ENCODE measurements at places on chromosomes 6 and 20.

- ATAC-seq: no peak
Measured at GRCh38 chr20:54633374-54634355, 158.3 kb downstream of the DOK5 start.

DNA sequence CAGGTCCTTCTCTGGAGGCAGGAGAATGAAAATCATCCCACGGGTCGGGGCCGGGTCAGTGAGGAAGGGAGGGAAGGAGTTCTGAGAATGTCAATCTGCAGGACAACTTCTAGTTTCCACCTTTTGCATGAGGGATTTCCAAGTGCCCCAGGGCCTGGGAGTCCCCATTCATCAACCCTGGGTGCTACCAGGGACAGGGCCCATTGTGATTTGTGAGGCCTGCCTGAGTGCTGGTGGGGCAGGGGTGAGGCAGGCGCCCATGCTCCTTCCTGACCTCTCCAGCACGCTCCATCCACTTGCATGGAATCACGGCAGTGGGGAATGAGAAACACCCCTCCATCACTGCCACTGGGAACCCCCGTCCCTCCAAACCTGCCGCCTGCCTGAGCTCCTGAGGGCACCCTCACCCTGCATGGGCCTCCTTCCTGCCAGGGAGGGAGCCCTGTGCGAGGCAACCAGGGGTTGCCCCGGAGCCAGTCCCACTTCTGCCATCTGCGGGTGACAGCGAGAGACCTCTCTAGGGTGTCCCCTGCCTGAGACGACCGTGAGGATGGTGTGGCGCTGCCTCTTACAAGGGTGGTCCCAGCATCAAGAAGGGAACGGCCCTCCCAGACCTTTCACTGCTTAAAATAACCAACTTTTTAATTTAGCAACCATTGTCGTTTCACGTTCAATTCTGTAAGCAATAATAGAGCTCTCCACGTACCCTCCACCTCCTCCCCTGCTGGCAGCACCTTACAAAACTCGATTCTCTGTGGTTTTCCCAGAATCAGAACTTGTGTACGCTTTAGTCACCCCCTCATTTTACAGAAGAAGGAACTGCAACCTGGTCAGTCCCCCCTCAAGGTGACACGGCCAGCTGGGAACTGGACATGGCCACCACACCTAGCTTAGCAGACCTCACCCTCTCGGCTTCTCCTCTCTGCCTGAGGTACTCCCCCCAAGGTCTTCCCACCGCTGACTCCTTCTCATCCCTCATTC, 28.6 kb downstream of the PMEPA1 start:
- no peak for ATAC-seq

DNA sequence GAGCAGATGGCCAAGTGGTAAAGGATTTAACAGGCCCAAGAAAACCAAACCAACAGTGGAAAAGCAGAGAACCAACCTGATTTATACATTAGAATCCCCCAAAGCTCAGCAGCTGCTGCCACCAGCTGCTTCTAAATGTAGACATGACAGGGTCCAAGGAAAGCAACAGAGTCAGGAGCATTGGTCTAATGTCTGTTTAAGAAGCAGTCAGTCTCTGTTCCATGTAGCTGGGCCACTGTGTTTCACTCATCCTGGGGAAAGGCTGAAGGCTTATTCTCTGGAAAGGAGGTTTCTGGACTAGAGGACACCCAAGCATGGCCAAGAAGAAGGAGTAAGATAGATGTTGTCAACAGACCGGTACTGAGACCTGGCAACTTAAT, 75.4 kb downstream of the TMEM244 start:
- no peak for ATAC-seq

GRCh38 chr6:70707893-70708292, 40.2 kb downstream of the SMAP1 start:
- ATAC-seq: no peak

DNA sequence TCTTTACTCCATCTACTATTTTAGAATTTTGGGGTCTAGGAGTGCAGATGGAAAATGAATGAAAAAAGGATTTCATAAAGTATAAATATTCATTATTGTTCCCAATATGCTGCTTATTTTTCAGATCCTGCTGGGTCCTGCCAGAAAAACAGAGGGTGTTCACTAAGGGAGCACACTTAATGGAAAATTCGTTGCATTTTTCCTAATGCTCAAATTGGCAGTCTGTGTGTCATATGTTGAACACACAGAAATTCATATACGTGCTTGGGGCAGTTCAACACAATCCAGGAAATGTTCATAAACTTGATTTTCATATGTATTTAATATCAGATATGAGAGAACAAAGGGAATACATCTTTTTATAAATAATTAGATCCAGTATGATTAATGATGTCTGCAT, 1019.4 kb downstream of the EPHA7 start:
- ATAC-seq: no peak

DNA sequence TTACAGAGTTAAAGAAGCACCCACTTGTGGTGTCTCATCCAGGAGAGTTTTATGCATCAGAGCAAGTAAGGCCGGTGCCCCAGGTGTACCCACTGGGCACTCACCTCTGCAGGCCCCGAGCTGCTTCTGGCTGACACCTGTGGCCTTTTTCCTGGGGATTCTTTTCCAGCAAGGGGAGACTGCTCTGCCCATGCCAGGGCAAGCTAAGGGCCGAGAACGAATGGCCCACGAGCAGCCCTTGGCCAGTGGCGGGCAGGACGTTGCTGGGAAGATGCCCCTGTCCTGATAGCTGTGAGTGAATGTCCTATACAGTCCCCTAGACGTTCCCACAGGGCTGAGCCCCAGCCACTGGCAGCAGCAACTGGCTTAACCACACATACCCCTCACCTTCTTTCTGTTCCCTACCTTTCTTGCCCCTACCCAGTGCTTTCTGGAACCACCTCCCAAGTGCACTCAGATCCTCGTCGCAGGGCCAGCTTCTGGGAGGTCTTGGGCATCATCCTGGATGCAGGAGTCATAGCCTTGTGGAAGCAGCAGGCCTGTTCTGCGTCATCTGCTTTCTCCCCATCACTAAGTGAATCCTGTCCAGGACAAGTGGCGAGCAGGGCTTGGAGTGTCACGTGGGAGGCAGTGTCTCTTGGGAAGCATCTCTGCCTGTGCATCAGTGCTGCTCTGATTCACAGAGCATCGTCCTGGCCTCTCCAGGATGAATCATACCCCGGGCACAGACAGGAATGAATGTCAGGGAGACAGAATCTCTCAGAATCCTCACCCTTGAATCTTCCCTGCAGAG, 32.5 kb downstream of the SYNDIG1 start:
- no peak for ATAC-seq

DNA sequence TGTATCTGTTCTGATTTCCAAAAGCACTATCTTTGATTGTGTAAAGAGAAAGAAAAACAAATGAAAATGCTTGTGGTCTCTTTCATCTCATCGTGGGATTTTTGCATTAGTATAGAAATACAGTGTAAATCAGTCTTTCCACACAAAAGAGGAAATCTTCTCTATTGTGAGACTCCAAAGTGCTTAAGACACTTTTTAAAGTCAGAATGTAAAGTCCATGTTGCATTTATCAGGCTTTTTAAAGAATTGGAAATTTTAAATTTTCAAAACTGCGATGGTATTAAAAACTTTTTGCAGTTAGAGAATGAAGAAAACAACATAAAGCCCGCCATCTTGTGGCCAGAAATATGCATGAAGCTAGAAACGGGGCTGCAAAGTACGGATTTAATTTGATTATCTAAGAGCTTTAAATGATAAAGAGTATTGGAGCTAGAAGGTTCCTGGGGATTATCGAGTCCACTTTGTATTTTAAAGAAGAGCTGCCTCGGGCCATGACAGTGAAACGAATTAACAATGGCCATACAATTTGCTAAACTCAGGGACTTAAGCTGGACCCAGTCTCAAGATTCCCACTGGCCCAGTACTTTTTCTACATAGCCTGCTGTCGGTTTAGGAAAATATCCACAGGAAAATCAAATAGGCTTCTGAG, 339.6 kb downstream of the ARHGAP18 start:
- no peak for ATAC-seq

- no peak for ATAC-seq
Measured at GRCh38 chr20:53944796-53945195, 125.6 kb downstream of the BCAS1 start.

DNA sequence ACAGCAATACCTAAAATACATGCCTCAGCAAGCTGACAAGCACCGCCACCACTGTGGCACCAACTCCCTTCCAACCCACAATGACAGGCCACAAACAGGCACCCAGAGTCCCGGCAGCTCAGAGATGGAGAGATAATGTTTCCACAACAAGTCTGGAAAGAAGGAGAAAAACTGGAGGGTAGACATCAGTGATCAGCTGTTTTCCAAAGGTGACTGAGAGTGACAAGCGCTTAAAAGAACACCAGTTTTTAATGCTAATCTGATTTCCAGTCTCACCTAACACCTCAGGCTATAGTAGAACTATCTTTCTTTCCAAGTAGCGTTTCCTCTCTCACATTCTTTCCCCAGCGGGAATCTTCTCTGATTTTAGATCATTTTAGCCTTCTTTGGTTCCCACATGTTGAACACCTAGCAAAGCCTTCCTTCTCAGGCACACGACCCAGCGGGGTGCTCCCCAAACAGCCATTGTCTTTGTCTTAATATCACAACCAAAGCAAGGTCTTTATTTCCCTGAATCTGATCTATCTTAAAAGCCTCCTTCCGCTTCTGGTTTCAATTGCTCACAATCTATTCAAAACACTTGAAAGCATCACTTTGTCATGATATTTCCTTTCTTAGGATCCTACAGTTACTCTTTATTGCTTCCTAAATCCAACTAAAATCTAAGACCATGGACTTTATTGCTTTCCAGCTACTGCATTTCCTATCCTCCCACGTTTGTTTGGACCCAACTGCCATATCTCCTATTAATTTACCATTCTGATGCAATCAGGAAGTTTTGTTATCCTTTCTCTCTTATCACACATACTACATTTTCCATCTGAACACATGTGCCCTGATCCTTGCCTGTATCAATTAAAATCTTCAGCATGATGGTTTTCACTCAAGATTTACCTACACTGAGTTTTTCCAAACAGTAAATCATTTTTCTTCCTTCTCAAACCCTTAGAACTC, 282.7 kb downstream of the ADGB start:
- no peak for ATAC-seq

DNA sequence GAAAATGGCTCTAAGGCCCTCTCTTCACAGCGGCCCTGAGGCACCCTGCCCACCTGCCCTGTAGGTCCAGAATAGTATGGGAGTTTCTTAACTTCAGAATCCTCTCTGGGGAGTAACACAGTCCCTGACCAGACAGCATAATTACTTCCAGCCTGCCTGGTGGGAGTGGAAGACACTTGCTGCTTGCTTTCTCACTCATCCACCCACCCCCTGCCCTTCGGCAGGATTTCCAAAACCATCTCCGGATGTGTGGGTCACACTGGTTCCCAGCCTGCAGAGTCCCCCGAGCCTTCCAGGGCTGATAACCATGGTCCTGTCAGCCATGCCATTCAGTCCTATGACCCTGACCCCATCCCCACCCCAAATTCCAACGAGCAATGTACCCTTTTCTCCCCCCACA, 5.4 kb downstream of the SLC29A1 start:
- no peak for ATAC-seq

DNA sequence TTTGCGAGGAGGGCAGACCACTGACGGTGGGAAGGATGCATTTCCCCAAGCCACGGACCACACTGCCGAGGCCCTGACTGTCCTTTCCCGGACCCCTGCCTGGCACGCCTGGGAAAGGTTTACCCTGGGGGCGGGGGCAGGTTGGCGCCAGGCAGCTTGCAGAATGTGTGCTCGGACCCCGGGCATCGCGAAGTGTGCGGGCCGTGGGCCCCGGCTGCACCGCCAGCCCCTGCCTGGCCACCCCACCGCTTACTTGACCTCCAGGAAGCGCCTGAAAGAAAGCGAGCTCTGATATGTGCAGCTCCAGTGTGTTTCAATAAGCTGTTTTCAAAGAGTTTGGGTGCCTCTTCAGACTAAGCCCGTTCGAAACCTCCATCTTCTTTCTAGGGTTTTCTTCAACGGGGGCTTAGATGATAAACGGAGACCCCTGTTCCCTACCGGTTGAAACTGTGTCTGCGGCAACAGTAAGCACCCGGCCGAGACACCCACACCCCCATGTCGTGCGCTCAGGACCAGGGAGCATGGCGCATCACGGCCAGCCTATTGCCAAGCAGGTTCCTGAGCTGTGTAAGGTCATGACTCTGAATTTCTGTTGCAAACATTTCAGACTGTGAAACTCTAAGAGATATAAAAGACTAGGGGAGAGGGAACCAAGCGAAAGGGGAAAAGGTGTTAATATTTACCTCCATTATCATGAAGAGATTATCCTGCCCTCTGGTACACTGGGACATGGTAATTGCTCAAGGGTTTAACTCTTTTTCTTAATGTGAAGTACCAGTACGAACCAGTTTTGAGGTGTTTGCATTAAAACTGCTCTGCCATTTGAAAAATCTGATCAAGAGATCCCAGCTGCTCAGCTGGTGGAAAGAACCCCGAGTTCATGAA, 231.2 kb upstream of the FOXQ1 start:
- ATAC-seq: no peak

- ATAC-seq: peak; percentile 40
Measured at GRCh38 chr6:13573669-13574110, 711 bp upstream of the SIRT5 start.

GRCh38 chr6:164845773-164846172, 463.6 kb downstream of the C6orf118 start:
- no peak for ATAC-seq

DNA sequence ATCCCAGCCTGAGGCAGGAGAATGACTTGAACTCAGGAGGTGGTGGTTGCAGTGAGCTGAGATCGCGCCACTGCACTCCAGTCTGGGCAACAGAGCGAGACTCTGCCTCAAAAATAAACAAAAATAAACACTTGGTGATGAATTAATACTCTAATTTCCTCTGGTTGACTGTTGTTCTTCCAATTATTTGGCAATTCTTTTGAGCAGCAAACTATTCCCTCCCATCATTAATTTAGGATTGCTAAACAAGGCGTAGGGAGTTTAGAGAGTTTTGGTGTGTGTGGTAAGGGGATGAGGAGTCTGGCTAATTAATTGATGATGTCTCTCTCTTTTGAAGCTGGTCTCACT, 2.7 kb upstream of the ID1 start:
- no peak for ATAC-seq

DNA sequence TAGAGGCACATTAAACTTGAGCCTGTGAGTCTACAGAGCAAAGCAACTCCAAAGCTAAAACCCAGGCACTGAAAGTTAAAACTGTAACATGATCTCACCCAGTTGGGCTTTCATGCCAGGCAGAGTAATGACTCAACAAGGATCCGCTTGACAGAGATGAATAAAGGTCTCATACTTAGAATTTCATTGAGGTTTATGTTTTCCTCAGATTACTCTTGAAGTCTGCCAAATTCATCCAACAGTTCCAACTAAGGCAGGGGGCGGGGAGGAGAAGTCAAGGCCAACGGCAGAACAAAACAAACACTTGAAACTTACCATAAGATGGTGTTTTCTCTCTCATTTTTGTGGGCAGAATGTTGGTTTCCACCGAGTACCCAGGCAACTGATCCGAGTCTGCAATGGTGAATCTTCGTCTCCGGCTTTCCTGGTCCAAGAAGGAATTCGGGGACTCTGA, 54.0 kb upstream of the IPCEF1 start:
- peak; percentile 91 for ATAC-seq

GRCh38 chr20:24148372-24148771, 159.8 kb upstream of the GGTLC1 start:
- ATAC-seq: no peak
